Mucosa of gallbladder (tissue), 1 donor: ENCODE measurements at places on chromosomes 2 and 18.

- no peak for DNase-seq
Measured at GRCh38 chr2:54295911-54296310, 39.9 kb upstream of the TSPYL6 start.

GRCh38 chr2:72148003-72148836 is 558 bp upstream of the CYP26B1 start:
- DNase-seq: no peak

DNA sequence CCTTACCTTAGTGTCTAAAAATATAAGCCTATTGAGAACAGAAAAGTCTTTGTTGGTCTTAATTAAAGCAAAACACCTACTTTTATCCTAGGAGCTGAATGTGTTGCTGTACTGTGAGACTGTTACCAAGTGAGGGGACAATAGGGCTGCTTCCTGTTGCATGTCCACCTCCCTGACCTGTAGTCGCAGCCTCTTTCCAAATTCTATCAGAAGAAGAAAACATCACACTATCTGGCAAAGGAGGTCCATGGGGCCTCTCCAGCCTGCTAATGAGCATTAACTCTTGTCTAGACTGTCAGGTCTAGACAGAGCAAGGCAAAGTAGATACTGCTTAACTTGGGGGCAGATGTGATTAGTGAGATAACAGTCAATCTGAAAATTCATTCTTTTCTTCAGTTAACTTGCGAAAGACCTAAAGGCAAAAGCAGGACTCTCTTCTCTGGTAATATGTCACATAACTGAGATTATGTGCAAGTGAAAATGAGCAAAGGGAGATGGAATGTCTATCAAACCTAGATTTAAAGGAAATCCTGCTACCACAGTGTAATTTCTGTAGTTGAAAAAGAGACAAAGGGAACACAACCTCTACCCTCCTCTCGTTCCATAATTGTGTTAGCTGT is 66.9 kb downstream of the CDH20 start:
- DNase-seq: no peak

GRCh38 chr2:238703436-238703835 is 144.4 kb upstream of the TWIST2 start:
- DNase-seq: no peak

- peak; percentile 29 for DNase-seq
Measured at GRCh38 chr2:111121028-111121827, 514 bp downstream of the BCL2L11 start.

DNA sequence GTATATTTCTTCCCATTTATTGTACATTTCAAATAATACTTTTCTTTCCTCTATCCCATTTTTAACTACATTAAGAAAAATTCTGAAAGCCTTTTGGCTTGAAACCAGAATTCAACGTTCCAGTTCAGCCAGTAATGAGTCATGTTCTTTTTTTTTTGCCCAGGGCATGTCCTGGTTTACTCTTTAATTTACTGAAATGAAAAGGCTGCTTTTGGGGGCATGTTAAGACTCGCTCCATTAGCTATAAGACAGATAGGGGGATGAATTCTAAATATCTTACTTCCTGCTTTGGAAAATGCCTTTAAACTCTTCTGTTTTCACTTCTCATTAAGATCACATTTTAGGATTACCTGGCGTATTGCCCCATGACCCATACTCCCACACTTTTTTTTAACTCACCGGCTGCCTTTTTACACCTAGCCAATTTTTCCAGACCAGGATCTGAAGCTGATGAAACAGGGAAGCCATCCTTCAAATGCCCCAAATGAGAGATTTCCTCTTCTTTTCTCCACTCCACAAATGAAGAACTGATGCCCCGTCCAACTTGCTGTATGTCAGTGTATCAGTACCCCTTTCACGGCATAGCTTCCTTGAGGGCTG is 585 bp downstream of the ABCA12 start:
- no peak for DNase-seq

DNA sequence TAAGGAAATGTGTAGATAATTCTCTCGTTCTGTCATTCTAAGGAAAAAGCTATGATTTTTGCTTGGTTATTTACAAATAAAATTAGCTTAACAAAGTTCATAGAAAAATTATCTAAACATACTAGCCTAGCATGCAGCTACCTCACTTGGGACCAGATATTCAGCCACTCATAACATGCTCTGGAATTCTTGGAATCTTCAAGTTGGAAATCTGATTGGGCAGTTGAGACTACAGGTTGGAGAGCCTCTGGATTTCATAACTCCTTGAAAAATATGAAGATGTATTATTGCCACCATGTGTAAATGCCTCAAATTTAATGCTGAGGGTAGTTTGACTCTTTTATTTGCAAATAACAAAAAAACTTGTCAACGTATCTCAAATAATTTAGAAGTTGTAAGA is 132.2 kb upstream of the GULP1 start:
- no peak for DNase-seq
